Right lobe of liver (tissue), 6 donors: ENCODE measurements at places on chromosomes 4 and X.

DNA sequence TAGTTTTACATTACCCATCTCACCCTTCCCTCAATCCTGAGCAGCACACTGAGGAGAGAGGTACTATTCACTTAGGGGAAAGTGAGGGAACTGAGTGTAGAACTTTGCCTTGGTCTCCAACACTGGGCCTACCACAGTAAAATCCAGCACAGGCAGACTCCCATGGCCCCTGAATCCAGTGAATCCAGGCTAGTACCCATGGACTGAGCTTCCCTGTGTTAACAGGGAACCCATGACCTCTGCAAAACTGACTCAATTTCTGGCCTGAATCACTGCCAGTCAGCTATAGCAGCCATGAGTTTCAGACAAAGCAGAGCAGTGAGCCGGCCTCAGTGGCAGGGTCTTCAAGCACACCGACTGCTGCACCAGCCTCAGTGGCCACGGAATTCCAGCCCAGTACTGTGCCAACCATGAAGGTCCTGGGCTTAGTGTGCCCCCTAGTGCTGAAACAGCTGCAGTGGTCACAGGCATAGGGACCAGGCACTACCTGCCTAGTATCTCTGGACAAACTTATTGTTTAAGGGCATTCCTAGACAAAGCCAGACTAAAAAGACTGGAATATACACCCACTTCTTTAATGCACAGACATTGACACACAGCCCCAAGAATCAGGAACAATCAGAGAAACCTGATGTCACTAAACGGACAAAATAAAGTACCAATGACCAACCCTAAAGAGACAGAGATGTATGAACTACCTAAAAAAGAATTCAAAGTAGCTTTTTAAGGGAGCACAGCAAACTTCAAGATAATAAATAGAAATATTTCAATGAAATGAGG, 127.4 kb upstream of the RPL34 start:
- DNase-seq, result no peak

GRCh38 chr4:32427566-32427965, 1707.4 kb downstream of the PCDH7 start:
- DNase-seq, result no peak

GRCh38 chr4:60911127-60911526, 289.0 kb upstream of the ADGRL3 start:
- no peak for DNase-seq

- no peak for DNase-seq
Observed at GRCh38 chr4:128582427-128582870, 227.1 kb upstream of the JADE1 start.

DNA sequence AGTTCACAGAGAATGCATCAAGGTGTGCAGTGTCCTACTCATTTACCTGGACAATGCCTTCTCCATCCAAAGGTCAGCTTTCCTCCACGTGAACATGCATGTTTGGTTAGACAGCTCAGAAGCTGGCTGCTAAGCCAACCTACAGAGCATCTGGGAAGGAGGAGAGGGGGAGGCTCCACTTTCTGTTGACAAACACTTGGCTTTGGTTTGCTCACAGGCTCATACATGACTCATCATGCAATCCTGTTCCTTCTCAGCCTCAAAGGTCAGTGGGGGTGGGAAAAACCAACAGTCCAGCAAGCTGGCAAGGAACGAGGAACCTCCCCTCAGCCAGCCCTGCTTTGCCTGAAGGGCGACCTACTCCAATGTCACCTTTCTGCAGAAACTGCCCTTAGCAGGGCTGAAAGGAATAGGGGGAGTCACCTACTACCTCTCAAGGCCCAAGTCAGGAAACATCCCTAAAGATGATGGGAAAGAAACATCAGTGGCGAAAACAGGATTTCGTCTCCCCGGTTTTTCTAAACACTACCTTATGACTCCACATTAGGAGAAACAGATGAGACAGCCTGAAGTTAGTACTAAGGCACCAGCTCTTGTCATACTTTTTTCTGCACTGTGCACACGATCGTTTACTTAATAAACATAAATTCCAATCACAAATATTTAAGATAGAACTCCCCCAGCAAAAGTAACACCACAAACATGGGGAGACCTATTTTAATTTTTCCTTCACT, 37.9 kb downstream of the RELL1 start:
- peak; percentile 93 for DNase-seq

- DNase-seq, result no peak
Observed at GRCh38 chr4:147799986-147800555, 68.2 kb downstream of the ARHGAP10 start.

GRCh38 chr4:181376058-181376457, 867.1 kb upstream of the TENM3 start:
- no peak for DNase-seq

- no peak for DNase-seq
Observed at GRCh38 chrX:136386826-136387225, 86.1 kb downstream of the ADGRG4 start.

DNA sequence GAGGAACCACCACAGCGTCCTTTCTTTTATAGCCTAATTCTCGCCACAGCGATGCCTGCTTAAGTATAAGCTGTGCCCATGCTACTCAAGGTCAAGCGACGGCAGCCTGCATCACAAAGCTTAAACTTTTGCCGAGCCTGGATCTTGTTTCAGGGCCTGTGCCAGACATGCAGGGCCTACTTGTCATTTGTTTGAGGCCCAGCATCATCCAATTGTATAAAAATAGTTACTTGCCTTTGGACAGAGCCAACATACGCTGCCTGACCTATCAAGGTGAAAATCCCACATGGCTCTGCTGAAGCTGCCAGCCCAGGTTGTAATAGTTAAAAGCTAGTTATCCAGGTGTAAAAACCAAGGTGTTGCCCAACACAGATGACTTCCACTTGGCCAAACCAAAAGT, 107.1 kb downstream of the TMEM131L start:
- no peak for DNase-seq

DNA sequence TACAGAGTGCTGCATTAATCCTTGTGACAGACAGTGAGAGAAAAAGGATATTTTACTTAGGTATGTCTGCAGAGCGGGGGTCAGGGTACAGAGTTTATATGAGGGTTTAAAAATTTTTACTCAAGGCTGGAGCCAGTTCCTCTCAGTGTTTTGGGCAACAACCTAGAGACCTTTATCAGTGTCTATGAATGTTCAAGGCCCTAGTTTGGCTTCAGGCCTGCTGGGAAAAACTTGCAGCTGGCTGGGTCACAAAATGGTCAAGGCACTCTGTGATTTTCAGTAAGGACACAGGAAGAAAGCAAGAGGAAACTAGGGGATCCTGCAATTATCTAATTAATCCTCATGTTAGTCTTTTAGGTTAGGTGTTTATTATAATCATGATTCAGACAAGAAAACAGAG, 10.8 kb upstream of the C4orf54 start:
- no peak for DNase-seq

- no peak for DNase-seq
Observed at GRCh38 chr4:126216611-126217010, 901.9 kb downstream of the FAT4 start.

DNA sequence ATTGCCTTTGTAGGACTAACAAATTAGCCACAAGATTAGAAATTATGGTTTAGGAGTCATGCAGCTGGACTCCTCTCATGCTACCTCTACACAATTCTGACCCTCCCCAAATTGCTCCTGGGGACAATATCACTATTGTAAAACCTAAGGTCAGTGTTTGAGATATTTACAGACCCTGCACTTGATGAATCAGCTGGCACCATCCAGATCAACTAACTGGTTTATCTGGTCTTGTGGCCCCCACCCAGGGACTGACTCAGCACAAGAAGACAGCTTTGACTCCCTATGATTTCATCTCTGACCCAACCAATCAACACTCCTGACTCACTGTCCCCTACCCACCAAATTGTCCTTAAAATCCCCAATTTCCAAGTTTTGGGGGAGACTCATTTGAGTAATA, 192.4 kb downstream of the STPG2 start:
- DNase-seq, result no peak

- no peak for DNase-seq
Observed at GRCh38 chr4:7403001-7403400, 31.7 kb downstream of the PSAPL1 start.

- no peak for DNase-seq
Observed at GRCh38 chr4:142547974-142548373, 298.1 kb downstream of the INPP4B start.

- DNase-seq, result no peak
Observed at GRCh38 chr4:86011117-86011516, 348.7 kb downstream of the MAPK10 start.

- no peak for DNase-seq
Observed at GRCh38 chr4:16039139-16039538, 44.7 kb downstream of the PROM1 start.

- no peak for DNase-seq
Observed at GRCh38 chrX:150680974-150681373, 12.2 kb upstream of the MTMR1 start.

- no peak for DNase-seq
Observed at GRCh38 chrX:151987108-151987507, 12.6 kb upstream of the GABRE start.

- DNase-seq, result peak; percentile 23
Observed at GRCh38 chrX:153644356-153645125, 2.5 kb upstream of the DUSP9 start.

DNA sequence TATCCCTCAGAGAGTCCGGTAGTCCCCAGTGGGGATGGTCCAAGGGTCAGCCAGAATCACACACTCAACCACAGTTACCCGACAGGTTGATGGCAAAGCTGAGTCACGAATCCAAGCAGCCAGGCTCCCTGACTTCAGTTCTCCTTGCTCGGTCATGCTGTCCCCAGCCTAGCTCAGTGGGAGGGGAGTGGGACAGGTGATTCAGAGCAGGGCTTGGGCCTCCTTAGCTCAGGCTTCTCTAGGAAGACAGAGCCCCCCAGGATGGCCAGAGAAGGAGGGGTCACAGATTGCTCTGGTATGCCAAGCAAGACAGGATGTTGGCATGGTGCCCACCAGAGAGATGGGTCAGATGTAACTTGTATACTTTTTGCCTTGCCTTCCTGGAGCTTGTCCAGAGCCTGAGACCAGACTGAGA, 66.5 kb downstream of the EFNB1 start:
- DNase-seq, result no peak

DNA sequence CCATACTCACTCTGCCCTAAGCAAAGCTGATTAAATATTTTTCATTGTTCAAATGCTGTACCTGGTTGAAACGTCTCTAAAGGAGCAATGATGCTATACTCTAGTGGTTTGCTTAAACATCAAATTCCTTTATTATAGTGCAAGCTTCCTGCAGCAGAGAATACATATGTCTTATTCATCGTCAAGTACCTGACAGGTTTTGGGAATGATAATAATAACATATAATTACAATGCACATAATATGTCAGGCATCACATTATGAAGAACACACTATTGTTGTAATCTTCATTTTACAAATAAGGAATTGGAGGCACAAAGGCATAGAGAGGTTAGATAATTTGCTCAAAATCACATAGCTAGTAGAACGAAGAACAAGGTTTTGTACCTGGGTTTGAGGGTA, 151.6 kb downstream of the GRIA2 start:
- no peak for DNase-seq

- DNase-seq, result no peak
Observed at GRCh38 chr4:11503166-11503565, 74.5 kb upstream of the HS3ST1 start.

GRCh38 chr4:6162885-6163284, 37.5 kb downstream of the JAKMIP1 start:
- DNase-seq, result no peak
